ENCODE measurements at places on chromosomes 11 and 22. TPM values are rescaled to one million over a fixed set of nuclear protein-coding genes. Genes with fewer than 3 reads are reported as not detected.

Gene LRRC4C
- total RNA-seq, result 1.1 TPM

Gene OR51I2
- not detected for total RNA-seq

Gene KBTBD3
- total RNA-seq, result 9.1 TPM

Gene CARS1
- total RNA-seq, result 56.7 TPM

DNA sequence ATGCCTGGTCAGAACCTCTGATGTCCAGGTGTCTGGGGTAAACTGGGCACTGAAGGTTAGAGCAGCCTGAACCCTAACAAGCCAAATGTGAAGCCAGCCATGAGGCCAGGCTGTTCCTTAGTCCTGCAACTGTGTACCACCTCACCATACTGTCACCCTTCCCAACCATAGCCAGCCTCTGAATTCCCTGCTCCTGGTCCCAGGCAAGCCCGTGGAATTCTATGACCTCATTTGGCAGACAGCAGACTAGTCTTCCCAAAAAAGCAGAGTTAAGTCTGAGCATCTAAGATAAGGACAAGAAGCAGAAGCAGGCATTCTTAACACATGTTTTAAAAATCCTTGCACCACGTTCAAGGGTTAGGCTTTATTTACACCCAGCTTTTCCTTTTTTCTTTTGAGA is 134.8 kb downstream of the C11orf58 start:
- no peak for DNase-seq
